NCI-H460 (cell line): ENCODE measurements at places on chromosomes 5 and 9.

GRCh38 chr5:76406673-76407072 lies 3.6 kb downstream of the IQGAP2 start:
- DNase-seq, result no peak

- no peak for DNase-seq
Observed at GRCh38 chr5:24899180-24899579, 254.4 kb upstream of the CDH10 start.

DNA sequence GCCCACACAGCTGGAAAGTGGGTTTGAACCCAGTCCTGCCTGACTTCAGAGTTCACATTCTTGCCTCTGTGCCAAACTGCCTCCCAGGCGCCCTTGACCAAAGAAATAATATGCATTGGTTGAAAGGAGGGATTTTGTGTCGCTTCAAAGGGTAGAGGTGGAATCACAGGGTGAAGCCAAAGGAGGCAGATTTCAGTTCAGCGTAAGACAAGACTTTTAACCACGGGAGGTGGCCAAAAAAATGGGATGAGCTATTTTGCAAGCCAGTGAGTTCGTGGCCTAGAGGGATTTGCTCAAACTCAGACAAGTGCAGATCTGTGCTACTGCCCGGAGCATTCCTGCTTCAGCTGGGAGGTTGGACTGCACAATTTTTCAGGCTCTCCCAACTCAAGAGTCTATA lies 57.6 kb upstream of the RANBP3L start:
- DNase-seq, result no peak

- DNase-seq, result no peak
Observed at GRCh38 chr9:122370303-122370702, 521 bp upstream of the PTGS1 start.

DNA sequence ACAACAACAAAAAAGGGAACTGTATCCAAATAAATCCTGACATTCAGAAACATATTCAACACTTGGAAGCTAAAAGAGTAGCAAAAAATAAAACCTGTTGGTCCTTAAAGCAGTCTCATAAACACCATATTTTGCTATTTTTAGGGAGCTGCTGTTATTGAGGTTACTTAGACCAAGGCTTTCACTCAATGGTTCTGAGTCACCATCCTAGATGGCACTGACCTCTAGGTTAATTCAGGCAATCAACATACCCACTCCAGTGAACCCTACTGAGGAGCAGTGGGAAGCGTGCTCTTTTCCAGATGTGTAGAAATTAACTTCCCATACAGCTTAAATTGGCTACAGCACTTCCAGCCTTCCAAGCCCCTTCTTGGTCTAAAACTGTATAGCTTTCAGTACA lies 5.2 kb downstream of the GNAQ start:
- DNase-seq, result no peak

GRCh38 chr5:74433896-74434829 lies 206.4 kb downstream of the ENC1 start:
- no peak for DNase-seq

DNA sequence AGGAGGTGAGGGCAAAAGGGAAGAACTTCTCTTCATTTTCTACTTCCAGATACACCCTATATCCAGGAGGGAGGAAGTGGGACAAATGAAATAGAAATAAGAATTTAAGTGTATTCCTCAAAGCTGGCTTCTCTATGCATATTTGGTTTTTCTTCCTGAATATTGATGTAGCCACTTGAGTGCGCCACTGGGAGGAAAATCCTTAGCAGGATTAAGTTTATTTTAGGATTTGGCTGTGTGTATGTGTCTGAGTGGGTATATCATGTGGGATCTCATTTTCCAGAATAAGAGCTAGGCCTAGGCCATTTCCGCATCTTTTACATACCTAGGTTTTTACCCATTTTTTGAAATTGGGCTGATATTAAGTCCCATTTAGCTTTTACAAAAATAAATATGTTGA lies 42.5 kb downstream of the MAP1B start:
- DNase-seq, result no peak

DNA sequence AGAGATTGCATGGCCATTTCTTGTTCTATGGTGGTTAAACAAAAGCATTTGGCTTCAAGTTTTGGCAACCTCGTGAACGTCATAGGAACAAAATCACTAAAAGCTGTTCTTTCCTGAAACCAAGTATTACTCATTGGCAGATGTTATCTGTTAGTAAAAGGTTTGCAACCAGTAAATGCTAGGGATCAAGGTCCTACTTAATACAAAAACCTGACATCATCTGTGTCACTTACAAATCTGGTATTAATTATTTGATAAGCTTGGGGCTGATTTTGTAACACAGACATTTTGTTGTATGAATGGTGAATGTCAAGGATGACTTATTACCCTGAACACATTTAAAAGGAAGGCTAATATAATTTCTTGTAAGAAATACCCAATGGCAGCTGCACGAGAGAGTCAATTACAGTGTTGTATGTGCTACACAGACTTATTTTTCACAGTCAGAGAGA lies 486.4 kb upstream of the ZNF608 start:
- no peak for DNase-seq

DNA sequence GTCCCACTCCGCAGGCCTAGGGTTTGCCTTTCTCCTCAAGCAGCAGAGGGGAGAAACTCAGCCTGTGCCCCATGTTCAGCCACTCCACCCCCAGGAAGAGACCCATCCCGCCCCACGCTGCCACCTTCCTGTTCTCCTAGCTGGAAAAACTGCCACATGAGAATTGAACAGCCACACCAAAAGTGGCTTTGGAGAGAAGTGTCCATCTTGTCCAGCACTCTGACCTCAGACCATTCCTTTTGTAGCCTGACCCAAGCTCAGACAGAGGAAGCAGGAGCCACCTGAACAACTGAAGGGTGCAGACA lies 8.3 kb upstream of the SLC25A48 start:
- DNase-seq, result no peak

GRCh38 chr9:78573669-78574068 lies 276.7 kb downstream of the PSAT1 start:
- DNase-seq, result no peak

DNA sequence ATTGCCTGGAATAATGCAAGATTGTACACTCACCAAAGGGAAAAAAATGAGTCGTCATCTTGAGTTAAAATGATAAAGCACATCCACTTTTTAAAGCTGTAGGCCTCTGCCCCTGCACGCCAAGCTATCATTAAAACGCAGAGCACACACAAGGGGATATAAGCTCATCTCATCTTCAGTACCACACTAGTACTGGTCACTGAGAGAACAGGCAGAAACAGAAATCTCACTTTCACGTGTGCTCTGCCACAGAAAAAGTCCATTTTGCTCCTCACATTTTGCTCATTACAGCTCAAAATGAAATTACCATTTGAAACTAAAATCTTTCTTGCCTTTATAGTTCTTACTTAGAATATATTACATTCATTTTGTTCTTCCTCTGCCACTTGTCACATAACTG lies 99.2 kb upstream of the SLC30A5 start:
- DNase-seq, result no peak

DNA sequence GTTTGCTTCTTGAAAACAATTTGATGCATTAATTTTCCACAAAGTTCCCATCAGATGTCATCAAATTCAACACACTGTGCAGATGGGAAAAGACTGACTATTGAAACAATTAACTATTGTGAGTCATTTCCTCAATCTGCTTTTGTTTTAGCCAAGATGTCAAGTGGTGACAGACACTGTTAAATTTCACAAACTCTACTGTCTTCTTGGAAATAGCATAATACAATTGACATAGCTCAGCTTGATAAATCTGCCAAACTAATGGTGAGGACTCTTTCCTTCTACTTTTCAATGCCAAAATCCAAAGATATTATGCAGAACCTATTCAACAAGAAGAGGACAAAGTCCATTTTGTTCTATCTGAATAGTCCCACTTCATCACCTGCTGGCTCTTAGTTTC lies 242.3 kb downstream of the CAAP1 start:
- no peak for DNase-seq

DNA sequence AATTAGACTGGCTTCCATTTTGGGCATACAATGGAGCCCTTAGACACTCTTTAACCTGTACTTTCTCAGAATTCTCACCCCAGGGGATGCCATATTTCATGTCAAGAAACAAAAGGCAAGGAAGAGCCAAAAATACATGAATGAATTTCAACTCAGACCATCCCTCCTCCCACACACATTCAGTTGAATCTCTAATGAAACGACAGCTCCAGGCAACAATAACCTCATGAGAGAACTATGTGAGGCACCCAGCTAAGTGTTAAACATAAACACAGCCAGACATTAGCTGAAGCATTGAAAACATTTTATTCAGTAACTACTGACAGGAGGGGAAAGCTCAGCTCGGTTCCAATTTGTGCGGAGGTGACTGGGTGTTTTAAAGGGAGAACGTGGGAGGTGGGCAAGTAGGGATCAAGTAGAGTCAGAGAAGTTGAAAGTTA lies 1359.1 kb upstream of the CDH9 start:
- no peak for DNase-seq

- DNase-seq, result no peak
Observed at GRCh38 chr5:141877356-141878185, 639 bp downstream of the PCDH1 start.

DNA sequence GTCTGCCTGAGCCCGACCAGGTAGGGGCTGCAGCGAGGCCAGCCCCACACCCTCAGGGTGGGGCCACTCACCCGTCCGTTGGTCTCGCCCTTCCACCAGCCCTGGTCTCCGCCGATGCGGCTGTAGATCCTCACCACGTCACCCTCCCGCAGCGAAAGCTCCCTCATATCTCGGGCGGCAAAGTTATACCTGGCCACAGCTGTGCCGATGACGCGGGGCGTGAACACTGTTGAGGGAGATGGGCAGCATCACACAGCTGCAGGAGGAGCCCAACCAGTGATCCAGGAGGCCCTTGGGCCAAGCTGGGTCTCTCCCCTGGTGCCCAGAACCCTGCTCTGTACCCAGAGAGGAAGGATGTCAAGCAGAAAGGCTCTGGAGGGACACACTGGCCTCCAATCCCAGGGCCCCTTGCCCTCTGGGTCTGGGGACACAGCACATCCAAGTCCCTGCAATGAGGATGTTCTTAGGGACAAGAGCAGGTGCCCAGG lies 30.3 kb upstream of the SARDH start:
- DNase-seq, result no peak

- no peak for DNase-seq
Observed at GRCh38 chr5:9599391-9599790, 30.8 kb downstream of the TAS2R1 start.

DNA sequence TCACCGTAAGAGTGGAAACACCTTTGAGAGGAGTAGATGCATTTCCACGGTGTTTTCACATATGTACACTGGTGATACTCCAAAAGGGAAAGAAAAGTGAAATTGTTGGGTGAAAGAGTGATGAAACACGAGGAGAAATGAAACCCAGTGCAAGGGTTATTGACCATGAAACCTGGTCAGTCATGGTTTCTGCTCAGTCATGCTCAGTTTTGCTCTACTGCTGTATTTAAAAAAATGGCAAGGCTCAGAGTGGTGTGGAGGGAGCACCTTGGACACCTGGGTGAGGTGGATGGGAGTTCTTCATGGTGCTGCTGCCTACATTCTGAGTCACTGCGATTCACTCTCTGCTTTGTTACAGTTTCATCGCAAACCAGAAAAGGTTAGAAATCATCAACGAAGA lies 32.3 kb downstream of the NTRK2 start:
- no peak for DNase-seq

DNA sequence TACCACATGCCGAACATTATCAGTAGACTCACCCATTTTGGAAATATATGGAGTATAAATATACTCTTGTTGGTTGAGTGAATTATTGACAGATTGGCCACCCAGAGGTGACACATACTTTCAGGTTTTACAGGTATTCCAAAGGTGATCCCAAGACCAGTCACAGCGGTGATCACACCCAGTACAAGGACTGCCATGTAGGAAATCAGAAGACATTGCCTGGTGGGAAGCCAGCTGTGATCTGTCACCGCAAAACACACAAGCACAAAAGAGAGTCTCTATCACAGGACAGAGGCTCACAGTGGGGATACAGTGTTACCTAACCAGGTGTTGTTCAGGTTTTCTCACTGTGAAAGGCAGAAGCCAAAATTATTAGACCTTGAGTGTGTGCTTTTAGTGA lies 15.8 kb downstream of the BTF3 start:
- no peak for DNase-seq

DNA sequence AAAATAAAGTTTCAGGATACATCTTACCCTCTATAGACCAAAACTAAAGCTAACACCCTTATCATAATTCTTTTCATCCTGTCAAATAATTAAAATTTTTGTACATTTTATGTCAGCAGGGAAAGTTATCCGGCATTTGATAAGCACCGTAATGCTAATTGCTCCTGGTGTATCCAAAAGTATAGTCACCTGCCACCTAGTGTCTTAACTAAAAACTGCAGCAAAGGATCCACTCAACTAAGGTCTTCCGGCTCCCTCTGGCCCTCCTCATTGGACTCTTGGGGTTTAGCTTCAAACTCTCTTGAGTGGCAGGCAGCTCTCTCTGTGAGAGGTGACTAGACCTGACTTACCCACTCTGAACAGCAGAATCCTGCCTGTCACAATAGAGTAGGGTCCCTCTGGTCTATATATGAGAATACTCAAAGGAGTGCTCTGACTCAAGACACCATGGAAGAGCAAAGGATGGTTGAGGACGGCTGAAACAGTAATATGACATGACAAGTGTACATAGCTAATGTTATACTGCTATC lies 60.4 kb upstream of the CAST start:
- peak; percentile 86 for DNase-seq

DNA sequence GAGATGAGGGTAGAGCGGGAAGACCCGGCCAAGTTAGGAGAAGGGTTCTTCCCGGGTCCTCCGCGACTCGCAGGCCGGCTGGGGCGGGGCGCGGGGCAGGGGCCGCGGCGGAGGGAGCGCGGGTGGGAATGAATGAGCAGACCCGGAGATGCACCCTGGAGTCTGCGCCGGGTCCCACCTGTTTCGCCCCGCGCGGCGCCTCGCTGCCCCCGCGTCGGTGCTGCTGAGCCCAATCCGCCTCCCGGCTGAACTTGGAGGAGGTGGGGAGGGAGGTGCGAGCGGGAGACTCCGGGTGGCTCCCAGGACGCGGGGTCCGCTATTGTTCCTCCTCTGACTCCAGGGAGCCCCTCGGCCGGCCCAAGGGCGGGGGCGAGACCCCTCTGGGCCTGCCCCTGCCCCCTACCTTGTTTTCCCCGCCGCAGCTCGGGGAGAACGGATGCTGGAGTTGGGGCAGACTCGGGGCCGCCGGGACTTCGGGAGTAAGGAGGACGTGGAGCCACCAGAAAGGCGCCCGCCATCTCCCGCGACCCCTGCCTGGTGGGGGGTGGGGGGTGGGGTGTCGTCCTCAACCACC lies 659 bp downstream of the RAI14 start:
- no peak for DNase-seq
